ENCODE measurements at places on chromosomes 4 and X.

GRCh38 chrX:39195156-39195555 lies 393.9 kb downstream of the MID1IP1 start:
- DNase-seq = no peak

GRCh38 chr4:133799717-133800315 lies 401.8 kb downstream of the PABPC4L start:
- DNase-seq = no peak

DNA sequence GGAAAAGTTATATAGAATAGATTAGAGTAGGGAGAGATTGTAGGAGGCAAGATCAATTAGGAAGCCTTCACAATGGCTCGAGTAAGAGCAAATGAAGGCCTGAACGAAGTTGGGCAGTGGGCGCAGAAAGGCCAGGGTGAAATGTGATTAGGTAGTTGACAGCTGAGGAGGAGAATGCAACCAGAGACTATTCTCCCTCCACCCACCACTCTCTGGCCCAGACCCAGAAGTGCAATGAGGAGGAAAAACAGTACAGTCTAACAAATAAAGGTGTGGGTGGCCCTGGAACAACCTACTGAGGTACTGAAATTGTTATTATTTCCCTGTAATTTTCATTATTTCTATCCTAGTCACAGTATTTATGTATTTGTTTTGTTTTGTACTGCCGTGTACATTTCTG lies 176.7 kb downstream of the SLC39A8 start:
- no peak for DNase-seq

- DNase-seq = no peak
Measured at GRCh38 chrX:23434356-23434884, 99.8 kb downstream of the PTCHD1 start.

DNA sequence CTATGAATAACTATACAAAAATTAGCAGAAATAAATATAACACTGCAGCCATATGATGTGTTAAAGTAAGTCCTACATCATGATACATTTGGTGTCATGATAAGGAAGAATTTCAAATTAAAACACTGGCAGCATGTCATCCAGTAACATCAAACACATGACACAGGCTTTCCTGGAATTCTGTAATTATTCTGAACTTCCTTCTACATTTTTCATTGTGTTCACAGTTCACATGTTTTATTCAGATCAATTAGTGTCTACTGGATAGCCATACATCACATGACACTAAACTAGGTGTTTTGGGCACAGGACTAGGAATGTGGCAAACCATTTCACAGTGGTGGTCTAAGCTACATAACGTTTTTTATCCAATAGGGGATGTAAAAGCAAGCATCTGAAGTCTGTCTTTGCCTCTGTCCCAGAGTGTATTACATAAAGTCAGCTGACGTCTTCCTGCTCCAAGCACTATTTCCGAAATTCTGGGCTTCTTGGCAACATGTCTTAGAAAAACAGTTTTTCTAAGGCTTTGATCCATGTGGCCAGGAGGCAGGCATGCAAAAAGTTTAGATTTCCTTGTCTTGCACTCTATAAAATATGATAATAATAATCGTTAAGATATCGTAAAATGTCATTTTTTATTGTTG lies 707.9 kb downstream of the CENPC start:
- no peak for DNase-seq

DNA sequence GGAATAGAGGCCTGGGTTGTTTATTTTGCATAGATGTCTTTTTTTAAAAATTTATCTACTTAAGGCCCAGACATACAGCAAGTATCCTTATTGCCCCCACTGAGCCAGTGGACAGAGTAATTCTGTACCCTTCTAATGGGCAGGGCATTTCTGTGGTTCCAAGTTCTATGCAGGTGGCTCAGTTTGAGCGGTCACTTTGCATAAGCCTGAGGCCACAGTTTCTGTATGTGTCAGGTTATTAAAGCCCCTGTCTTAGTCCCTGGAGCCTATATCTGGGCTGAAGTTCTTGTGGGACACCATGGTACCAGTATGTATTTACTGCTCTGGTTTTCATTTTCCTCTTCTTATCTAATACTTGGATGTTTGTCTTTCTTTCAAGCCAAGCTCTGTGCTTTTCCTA lies 168.8 kb downstream of the MID1IP1 start:
- no peak for DNase-seq

DNA sequence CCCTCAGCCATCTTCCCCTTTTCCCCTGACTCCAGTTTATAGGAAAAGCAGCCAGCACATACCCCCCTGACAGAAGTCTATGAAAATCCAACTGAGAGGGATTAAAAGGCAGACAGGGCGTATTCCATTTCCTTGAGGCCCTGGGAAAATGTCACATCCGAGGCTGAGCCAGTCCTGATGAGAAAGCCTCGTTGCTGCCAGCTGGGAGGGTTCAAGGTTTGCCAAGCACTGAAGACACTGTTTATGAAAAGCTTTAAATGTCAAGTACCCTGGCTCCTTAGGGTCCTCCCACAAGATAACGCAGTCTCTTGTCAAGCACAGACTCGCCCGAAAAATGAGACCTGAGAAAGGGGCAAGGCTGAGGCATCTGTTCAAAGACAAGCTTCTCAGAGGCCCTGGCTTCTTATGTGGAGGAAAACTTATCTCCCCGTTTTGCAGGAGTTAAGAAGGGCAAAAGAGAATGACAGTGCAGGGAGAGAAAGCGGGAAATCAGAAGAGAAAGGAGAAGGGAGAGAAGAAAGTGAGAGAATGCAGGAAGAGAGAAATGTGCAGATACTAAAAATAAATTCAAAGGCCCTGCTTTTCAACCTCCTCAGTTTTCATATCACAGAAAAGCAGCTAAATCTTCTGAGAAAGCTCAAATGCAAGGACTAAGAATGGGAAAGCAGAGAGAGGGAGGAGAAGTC lies 44.7 kb downstream of the SCD5 start:
- DNase-seq = no peak

DNA sequence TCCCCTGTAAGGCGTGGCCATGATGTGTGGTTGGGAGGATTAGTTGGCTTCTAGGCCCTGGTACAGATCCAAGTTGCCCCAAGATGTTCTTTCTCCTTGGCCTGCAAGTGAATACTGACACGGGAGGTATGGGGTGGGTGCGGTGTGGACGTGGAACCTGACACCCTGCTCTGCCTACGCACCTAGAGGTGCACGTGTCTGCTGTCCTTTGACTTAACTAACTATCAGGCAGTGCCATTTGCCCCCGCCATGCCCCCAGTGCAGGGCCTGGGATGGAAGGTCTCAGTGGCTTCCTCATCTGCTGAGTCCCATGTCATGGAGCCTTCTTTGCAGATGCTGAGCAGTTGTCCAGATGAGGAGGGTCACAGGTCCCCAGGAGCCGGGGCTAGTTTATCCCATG lies 90.8 kb downstream of the PSAPL1 start:
- DNase-seq = no peak

GRCh38 chr4:147017081-147017480 lies 71.4 kb upstream of the TTC29 start:
- DNase-seq = no peak

- DNase-seq = no peak
Measured at GRCh38 chr4:26148927-26149326, 171.9 kb upstream of the RBPJ start.

GRCh38 chr4:169383724-169384123 lies 113.0 kb upstream of the SH3RF1 start:
- no peak for DNase-seq

- DNase-seq = no peak
Measured at GRCh38 chr4:189285377-189285776, 655.3 kb upstream of the FRG1 start.

DNA sequence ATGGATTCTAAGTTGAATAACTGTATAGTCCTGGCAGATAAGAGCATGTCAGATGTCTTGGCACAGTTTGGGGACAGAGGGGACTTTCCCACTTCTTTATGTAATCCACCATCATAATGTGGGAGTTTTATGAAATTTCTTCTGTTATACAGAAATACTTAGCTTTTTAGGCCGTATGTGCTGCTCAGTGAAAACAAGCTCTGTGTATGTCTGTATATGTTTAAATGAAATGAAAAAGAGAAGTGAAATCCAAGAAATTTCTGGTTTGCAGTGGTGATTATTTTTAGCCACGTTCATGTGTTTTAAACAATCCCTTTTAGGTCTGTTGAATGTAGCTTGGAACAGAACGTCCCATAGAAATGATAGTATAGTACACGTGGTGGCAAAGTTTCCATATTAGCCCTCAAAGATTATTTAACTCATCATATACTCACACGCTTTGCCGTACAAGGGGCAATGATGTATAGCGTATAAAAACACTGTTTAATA lies 41.0 kb downstream of the GAB1 start:
- DNase-seq = no peak

- no peak for DNase-seq
Measured at GRCh38 chr4:36772154-36772516, 472.4 kb upstream of the NWD2 start.

DNA sequence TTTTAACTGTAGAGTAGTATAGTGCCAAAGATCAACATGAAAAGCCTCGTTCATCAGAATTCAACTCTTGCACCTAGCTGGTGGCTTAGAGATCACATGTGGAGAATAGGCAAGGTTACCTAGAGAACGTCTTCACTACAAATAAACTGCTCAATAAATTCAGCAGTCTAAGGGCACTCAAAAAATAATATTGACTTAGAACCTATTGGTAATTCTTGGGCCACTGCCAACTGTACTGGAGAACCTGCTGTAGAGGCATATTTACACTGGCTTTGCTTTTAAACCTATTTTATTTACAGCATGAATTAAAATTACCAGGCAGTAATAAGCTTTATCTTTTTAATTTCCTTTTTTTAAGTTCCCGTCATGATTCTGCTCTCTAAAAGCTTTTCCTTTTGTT lies 343.7 kb downstream of the PDHA2 start:
- DNase-seq = no peak

DNA sequence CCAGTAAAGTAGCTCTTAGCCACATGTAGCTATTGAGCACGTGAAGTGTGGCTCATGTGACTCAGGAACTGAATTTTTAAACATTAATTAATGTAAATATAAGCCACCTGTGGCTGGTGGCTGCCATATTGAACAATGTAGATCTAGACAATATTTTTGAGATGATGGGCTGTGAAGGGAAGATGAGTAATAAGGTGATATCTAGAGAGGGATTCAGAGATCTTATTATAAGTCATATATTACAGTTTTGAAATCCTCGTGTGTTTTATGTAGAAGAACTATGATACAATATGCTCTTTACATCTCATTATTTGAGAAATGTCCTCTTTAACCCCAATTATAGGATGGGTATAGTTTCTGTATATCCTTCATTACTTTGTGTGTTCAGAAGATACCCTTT lies 5.6 kb downstream of the GAR1 start:
- DNase-seq = no peak

- no peak for DNase-seq
Measured at GRCh38 chrX:40143001-40143400, 45.2 kb upstream of the BCOR start.

- DNase-seq = no peak
Measured at GRCh38 chr4:16942491-16942890, 44.0 kb upstream of the LDB2 start.

DNA sequence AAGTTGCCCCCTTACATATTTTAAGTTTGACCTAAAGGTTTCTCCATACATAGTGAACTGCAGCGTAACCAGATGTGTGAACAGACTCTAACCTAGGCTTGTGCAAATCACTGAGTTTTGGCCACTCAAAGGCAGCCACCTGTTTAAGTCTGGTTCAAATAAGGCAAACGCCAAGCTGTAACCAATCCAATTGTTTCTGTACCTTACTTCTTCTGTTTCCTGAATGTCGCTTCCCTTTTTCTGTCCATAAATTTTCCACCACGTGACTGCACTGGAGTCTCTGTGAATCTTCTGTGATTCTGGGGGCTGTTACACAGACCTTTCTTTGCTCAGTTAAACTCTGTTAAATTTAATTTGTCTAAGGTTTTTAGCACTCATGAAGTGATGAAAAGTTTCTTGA lies 618.8 kb downstream of the GLUD2 start:
- DNase-seq = no peak

DNA sequence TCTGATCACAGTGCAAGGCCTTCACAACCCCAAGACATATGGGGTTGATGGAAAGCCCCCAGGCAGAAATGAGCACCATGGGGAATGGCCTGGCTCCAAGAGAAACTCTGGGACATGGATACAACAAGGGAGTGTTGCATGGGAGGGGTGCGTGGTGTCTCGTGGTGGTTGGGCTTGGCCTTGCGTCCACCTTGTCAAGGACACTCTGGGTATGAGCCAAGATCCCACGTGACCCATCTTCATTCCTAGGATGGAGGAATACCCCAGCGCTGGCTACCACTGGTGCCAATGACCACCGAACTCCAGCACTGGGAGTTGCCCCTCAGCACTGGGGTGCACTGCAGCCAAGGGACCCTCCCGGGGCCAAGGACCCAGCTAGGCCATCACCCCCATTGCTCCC lies 267.5 kb upstream of the AGTR2 start:
- DNase-seq = no peak

GRCh38 chr4:140346136-140346535 lies 27.3 kb upstream of the SCOC start:
- no peak for DNase-seq

GRCh38 chr4:148239494-148239985 lies 202.7 kb downstream of the NR3C2 start:
- DNase-seq = no peak

- no peak for DNase-seq
Measured at GRCh38 chr4:6071191-6071958, 53.1 kb upstream of the C4orf50 start.

GRCh38 chr4:121093261-121093660 lies 20.9 kb upstream of the NDNF start:
- DNase-seq = no peak

DNA sequence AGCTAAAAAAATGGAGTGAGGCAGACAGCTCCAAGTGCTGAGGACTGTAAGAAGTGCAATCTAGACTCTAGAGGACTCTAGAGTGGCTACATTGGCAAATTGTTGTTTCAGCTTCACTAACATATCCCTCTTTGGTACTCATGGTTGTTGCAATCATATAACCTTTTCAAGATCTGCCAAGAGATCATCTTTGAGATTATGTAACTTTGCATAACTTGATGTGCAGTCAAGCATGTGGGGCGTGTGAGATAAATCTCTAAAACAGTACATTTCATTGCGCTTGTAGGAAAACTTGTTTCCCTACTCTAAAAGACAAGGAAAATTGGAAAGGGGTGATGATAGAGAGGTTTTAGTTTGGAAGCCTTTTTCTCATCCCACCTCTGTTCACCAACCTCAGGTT lies 11.2 kb upstream of the BRS3 start:
- no peak for DNase-seq

GRCh38 chr4:179415847-179416223 lies 1973.6 kb upstream of the AGA start:
- no peak for DNase-seq

GRCh38 chrX:128518508-128518907 lies 466.3 kb upstream of the ACTRT1 start:
- no peak for DNase-seq

DNA sequence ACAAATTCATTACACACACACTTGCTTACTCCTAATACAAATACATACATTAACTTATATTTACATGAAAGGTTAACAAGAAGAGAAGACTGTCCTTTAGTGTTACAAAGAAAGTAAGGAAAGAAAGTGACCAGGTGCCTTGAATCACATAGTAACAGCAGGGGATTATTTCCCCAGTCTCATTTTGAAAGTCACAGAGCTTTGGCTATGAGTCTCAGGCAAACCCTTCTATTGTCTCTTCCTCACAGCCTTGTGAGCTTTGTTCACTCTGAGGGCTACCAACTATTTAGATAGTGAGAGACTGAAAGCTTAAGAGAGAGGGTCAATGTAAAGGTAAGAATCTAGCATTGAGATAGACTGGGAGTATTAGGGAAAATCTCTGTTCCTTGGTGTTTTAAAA lies 161.6 kb downstream of the NPNT start:
- DNase-seq = no peak

- DNase-seq = no peak
Measured at GRCh38 chr4:139851639-139852038, 186.0 kb downstream of the MGST2 start.

Measured in activated naive CD8-positive, alpha-beta T cell treated with anti-CD3 and anti-CD28 coated beads for 36 hours (primary cell).